ENCODE measurements at places on chromosomes 6 and 20.

GRCh38 chr6:121780325-121781321, 345.2 kb downstream of the GJA1 start:
- no peak for DNase-seq

GRCh38 chr20:31824125-31824485, 4.9 kb downstream of the MYLK2 start:
- no peak for DNase-seq

DNA sequence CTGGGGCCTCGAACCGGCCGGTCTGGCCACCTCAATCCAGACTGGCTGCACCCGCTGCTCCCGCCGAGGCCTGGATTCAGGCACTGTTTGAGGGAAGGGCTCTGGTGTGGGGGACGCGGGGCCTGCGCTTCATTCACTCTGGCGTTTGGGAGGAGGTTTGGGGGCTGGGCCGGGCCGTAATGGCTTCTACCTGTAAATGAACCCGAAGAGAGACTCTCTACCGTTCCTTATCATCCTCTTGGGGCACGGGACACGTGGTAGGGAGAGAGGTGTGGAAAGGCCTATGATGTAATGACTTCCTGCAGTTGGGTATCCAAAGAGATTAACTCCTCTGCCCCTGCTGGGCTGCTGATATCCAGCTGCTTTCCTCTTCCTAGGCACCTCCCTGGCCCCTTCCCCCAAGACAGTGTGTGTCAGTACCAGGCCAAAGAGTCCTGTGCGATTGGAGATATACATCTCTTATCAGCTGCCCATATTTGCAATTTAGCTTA, 1.8 kb downstream of the FOXO3 start:
- DNase-seq = no peak

DNA sequence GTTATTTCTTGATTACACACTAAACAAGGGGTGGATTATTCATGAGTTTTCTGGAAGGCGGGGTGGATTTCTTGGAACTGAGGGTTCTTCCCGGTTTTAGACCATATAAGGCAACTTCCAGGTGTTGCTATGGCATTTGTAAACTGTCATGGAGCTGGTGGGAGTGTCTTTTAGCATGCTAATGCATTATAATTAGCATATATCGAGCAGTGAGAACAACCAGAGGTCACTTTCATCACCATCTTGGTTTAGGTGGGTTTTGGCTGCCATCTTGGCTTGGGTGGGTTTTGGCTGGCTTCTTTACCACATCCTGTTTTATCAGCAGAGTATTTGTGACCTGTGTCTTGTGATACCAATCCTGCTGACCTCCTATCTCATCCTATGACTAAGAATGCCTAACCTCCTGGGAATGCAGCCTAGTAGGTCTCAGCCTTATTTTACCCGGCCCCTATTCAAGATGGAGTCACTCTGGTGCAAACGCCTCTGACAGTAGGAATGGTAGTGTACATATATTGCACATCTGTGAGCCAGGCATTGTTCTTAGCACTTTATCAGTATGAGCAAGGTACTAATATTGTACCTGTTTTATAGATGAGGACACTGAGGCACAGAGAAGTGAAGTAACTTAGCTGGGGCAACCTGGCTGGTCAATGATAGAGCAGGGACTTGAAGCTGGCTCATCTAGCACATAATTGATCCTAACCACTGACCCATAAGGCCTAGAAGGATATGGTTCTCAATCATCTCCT, 203.7 kb downstream of the NFATC2 start:
- DNase-seq = no peak

GRCh38 chr6:31621320-31621939, 915 bp downstream of the PRRC2A start:
- no peak for DNase-seq

- no peak for DNase-seq
Measured at GRCh38 chr20:47574616-47575364, 73.1 kb downstream of the NCOA3 start.

- DNase-seq = no peak
Measured at GRCh38 chr20:23520185-23520584, 29.3 kb downstream of the CST8 start.

DNA sequence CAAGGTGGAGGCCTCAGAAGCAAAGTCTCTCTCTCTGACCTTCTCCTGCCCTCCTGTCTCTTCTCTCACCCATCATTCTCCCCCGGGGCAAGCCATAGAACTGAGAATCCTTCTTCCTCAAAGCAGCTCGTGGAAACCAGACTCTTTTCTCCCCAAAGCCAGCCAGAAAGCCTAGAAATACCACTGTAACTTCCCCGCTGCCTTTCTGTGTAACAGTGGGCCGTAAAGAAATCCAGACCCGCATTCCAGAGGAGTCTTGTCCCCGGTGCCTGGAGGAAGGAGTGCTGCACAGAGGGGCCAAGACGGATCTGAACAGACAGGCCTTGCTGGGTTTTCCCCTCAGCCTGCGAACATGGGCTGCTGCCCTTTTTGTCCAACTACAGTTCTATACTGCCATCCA, 977 bp upstream of the SLC22A2 start:
- no peak for DNase-seq

DNA sequence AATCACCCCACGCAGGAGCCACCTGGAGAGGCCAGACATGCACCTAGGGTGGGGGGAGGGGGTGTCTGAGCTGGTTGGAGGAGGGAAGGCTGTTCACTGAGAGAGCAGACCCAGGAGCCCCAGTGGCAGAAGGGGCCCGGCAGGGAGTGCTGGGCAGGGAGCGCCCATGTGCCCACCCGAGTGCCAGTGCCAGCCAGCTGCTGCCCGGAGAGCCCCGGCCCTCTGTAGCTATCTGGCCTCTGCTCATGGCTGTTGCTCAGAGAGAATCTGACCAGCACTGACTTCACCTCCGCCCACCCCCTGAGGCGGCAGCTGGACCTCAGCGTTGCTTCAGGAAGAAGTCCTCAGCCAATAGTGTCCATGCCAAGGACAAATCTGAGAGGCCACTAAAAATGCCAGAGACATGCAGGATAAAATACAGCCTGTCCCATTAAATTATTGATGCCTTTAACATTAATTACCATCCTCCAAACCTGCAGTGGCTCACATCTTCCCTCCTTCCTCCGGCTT, 22.8 kb downstream of the SLC17A9 start:
- DNase-seq = no peak

DNA sequence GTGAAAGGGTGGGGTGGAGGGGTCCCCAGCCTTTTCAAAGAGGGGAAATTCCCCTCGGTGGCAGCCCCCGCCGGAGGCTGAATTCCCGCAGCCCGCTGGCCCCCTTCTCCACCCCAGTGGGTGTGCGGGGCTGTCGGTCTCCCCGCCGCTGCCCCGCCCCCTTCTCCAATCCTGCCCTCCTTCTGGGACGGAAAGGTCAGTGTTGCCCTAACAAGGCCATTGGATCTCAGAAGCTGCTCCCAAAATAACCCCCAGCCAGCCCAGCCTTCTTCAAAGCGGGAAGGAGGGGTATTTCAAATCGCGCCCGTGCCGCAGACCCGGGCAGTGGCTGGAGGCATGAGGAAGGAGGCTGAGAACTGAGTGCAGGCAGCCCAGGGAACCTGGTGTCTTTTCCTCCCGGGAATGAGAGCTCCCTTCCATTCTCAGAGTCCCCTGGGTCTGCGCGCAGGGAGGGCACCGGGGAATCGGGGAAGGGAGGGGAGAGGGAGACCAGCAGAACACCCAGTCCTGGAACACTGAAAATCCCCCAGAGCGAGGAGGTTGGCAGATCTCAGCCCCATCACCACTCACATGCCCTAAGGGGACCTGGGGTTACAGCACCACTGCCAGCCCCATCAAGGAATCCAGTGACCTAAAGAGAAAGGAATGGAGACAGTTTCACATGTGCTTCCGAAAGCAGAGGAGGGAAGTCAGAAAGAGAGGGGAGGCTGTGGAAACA, at the start of gene JPH2:
Gene JPH2 (minus strand): TSS at position 135 of the 718 bp plus-strand sequence. CDS start 483 bp downstream, outside the sequence.
- DNase-seq = no peak

GRCh38 chr20:3572151-3572550, 91.0 kb downstream of the GFRA4 start:
- no peak for DNase-seq

DNA sequence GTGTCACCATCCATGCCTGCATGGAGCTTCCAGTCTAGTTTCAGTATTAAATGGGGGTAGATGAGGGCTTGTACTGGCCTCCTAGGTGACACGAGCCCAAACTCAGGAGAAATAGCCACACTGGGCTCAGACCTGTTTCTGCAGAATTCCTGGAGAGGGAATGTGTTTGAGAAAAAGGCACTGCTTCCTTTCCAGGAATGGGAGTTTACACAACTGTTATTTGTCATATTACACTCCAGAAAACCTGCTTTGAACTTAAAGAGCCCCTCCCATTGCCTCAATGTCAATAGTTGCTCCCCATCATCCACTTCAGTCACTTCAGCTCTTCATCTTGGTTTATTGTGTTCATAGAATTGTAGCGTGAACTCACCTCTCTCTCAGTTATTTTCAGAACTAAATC, 151.5 kb downstream of the CFAP61 start:
- no peak for DNase-seq

DNA sequence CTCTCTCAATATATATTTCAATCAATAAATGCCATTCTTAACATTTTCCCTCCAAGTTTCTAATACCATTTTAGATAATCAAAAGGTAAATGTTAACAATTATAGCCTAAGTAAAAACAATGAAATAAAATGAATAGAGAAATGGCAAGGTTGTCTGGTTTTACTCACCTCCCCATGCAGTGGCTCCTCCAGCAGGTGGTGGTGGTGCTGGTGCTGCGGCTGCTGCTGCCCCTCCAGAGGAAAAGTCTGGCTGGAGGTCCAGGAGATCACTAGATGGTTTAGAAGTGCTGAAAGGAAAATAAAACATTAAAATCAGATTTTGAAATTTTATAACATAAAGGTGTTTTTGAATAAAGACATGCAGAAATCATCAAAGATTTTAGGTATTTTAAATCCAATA, 93.2 kb downstream of the PRSS35 start:
- no peak for DNase-seq

DNA sequence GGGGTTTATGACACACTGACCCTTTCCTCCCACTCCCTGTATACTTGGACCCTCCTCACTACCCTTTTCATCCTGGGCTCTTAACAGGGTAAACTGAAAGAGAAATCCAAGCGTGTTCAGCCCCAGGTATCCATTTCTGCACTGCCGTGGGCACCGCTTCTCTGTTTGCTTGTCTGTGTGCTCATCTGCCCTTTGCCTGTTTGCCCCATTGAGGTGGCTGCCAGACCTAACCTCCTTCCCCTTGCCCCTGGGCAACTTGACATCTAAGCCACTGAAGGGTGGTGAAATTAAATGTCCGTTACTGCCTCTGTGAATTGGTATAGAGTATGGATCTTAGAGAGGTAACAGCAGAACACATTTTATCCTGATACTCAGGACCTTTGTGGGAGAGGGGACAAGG, 38.7 kb downstream of the ACSS2 start:
- no peak for DNase-seq

DNA sequence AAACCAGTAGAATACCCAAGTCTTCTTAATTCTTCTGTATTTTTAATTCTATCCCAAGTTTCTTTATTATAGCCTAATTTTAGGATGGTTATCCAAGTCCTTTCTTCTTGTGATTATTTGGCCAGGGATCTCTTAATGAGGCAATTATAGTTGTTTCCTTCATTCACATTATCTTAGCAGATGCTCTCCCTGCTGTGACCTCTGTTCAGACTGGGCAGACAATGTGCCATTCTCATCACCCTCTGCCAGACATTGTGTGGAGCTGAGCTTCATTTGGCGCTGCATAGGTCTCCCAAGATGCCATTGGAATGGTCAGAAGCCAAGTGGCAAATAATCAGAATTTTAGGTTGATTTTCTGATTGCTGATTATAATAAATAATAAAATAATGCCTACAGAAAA, 79.4 kb downstream of the LIN28B start:
- DNase-seq = no peak

- DNase-seq = no peak
Measured at GRCh38 chr6:36677753-36678487, 594 bp upstream of the CDKN1A start.

DNA sequence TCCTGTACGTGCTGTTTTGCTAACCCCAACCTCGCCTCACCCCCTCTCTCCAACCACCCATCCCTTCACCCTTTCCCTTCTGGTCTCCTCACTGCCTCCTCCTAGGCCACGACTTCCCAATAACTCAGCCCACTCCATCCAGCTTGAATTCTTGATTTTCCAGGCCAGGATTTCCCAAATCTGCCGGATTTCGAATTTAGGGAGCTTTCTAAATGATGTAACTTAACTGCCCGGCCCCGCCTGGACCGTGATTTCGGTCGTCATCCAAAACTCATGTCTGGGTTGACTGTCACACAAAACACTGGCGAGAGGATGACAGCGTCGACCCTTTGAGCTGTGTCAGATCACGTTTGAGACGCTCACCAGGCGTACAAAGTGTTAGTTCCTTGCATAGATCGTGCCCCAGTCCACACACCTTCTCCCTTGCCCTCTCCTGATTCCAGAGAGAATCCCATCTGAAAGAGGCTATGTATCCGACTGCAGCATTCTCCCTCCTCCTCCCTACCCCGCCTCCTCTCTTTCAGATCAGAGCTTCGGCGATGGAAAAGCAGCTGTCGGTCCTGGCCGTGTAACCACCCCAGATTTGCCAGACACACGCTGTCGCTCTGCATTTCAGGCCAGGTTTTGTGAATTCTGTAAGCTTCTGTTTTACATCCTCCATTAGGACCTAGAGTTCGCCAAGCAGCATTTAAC, 168.2 kb downstream of the GPX5 start:
- DNase-seq = no peak

DNA sequence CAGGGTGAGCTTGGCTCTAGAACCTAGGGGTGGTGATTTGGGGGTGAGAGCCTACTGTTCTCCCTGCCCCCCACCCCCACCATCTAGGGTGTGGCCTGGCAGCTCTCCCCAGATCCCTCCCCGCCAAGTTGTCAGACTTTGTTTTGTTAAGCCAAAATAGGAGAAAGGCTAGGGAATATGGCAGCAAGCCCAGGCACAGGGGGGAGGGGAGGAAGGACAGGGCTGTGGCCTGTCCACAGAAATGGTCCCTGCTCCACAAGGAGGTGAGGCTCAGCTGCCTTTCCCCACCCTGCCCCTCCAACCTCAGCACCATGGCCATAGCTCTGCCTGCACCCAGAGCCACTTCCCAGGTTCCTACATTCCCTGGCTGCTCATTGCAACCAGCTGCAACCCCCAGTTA, 17.2 kb downstream of the SCUBE3 start:
- no peak for DNase-seq

DNA sequence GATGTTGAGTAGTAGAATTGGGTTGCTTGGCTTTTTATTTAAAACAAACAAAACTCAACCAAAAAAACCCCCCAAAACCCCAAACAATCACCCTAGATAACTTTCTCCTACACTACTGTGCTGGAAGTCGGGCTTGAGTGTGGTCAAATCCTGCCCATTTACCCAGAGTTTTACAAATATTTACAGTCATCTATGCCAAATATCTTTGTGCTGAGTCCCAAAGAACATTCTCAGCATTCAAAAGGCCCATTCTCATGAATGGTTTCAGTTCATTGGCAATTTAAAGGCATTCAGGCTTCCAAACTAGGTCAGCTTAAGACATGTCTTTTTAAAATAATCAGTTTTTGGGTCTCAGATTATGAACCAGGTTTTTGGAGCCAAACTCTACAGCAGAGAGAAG, 1.8 kb downstream of the RNF144B start:
- no peak for DNase-seq

DNA sequence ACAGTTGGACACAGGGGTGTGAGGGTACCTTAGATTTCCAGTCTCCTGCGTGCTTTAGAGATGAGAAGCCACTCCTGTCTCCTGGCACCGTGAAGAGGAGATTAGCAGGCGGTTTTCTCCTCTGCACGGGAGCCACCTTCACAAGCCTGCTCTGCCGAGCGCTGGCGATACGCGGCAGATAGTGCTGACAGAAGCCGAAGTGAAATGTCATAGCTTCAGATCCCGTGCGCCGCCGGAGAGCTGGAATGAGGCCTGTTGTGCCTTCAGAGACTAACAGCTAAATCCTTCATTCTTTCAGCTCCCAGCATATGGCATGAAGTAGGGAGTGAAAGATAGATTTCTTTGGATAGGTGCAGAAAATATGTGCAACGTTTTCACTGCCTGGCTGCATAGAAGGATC, 371.0 kb downstream of the TAF4 start:
- DNase-seq = no peak
